ENCODE measurements at places on chromosomes 5 and 9.

- no peak for DNase-seq
Observed at GRCh38 chr9:16003785-16004184, 450.9 kb downstream of the CCDC171 start.

DNA sequence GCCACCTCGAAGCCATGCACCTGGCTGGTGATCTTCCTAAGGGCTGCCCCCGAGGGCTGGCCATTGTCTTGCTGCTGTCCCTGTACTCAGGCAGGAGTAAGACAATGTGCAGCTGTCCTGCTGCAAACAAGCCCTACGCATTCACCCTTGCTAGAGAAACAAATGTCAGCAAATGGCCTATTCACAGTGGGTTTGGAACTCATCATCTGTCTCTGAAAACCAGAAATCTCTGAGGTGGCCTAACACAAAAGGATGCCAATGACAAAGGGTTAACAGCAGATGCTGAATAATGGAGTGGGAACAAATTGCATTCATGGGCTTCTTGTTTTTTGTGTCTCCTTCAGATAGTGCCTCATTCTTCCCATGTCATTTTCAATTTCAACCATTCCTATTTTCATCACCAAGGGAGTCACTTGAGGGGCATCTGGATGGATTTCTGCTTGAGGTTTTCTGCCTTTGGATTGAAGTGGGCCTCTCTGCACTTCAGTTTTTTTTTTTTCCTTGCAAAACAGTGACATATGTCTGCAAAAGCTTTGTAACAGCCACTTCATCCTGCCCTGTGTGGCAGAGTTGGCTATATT is 261.6 kb upstream of the VLDLR start:
- DNase-seq: peak; percentile 31

GRCh38 chr5:101296477-101296876 is 393.4 kb upstream of the ST8SIA4 start:
- DNase-seq: no peak

DNA sequence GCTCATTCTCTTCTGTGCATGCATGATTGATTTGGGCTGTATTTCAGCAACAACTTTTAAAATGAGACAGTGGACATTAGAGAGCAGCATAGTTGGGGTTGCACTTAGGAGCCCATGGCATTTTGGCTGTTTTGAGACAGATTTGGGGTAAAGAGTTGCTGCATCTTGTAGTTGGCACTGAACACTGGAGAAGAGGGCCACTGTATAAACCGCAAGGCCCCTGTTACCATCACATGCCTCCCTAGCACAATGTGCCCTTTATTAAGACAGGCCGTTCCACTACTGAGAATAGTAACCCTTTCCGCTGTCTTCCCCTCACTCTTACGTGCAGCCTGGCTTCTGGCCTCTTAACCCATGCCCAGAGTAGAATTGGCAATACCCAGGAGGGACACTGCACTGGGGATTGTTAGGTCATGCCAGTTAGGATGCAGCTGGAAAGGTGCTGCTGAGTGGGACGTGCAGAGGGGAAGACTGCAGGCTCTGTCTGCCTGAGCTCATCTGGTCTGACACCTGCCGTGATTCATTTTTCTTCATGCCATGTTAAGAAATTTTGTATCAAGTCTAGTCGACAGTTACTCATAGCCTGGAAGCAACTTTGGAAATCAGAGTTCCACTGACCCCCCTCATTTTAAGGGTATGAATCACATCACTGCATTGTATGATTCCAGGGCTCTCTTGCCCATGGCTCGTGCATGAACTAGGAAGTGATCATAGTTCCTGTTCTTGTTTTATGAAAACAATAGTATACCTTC is 146.9 kb upstream of the DMRT1 start:
- DNase-seq: no peak

DNA sequence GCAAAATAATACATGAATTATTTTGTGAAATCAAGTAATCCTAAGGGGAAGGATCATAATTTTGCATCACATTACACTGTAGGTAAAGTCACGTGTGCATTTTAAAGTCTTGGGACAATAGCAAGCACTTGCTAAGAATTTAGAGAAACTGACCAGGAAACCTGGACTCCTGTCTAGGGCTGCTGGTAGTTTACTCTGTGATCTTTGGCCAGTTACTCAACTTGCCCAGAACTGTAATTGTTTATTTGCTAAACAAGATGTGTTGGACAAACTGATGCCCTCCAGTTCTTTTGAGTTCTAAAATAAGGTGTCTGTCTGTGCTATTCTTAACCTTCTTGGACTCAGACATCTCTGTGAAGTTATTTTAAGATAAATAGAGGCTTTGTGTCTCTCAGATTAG is 594.8 kb upstream of the DMAC1 start:
- no peak for DNase-seq

- no peak for DNase-seq
Observed at GRCh38 chr9:84838879-84839278, 169.3 kb downstream of the NTRK2 start.

DNA sequence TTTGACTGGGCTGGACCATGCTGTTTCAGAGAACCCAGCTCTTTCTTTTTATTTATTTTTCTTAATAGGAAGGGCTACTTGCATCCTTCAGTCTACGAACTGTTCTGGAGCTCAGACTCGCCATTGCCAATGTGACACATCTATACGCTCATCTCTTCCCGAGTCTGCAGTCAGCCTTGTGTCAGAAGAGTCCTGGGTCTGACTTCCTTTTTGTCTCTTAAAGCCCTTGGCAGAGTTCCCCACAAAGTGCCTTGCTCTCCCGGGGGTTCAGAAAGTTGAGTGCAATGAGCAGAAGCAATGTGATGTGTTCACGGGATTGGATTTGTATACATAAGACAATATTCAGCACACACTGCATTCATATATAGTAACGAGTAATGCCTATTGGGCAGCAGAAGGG is 140.4 kb downstream of the ATPSCKMT start:
- no peak for DNase-seq

DNA sequence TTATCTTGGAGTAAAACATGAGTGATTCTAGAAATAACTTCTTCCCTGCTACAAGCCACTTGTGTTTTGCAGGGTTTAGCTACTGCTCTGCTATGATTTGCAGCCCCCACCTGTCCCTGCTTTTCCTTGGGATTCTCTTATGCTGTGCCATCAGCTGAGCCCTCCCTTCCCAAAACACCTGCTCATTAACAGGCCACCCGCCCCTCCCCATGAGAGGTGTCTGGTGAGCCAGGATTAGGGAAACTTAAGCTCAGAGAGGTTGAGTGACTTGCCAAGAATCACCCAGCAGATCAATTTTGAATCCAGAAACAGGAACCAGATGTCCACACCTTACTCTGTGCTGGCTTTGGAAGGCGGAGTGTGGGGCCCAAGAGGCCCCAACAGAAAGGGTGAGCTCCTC is 111.7 kb upstream of the CXCL14 start:
- DNase-seq: no peak

DNA sequence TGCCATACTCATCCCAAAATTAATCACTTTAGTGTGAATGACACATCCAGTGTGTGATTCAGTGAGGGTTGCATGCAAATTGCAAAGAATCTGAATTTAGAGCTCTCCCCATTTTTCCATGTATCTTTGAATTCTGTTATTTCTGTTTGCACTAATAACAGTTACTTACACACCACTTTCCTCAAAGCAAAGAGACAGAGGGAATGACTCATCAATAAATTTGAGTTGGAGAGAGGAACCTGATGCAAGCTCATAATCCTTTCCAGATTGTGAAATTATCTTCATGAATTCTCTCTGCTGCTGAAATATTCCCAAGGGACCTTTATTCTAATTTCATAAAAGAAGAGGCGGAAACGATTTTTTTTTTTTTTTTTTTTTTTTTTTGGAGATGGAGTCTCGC is 204.8 kb downstream of the CDH9 start:
- DNase-seq: no peak

GRCh38 chr9:69463497-69464068 is 138.6 kb downstream of the ENTREP1 start:
- no peak for DNase-seq

GRCh38 chr5:355958-356357 is 34.4 kb downstream of the AHRR start:
- DNase-seq: no peak

- DNase-seq: no peak
Observed at GRCh38 chr5:18497089-18497488, 862.8 kb downstream of the TAF11L14 start.

DNA sequence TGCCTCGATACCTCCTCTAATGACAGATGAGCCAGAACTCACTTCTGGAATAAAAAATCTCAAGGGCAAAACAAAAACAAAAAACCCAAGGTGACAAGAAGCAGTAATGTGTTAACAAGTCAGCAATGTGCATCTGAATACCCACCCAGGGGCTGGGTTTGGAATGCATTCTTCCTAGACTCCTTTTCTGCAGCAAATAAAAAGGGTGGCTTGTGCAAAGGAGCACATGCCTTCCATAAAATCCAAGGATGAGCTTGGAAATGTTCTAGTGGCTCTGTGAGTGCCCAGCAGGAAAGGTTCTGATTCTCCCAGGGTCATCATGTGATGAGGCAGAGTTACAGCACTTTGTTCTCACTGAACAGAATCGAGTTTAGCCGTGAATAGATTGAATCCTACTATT is 599.9 kb downstream of the RAB3C start:
- no peak for DNase-seq

GRCh38 chr5:30267026-30267425 is 926.5 kb upstream of the CDH6 start:
- no peak for DNase-seq
